ENCODE measurements at places on chromosomes 5 and 9.

- peak; percentile 83 for DNase-seq
Measured at GRCh38 chr9:92954049-92954861, 6.9 kb downstream of the FGD3 start.

DNA sequence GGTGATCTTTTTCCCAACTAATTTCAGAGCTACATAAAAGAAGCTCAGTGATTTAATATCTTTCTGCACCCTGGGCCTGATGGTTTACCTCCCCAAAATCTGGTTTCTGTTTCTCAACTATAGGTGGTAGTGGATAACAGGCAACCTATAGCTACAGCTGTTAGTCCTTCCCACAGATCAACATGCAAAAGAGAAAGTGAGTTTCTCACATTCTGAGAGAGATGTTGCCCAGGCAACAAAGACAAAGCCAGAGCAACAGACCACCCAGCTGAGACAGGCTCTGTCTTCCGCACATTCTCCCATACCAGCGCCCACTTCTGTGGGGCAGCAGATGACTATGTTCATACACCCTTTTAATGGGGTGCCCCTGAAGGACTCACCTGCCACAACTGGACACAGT is 40.7 kb upstream of the PPP2R2B start:
- DNase-seq: no peak

- no peak for DNase-seq
Measured at GRCh38 chr5:83900306-83900705, 179.7 kb upstream of the HAPLN1 start.

DNA sequence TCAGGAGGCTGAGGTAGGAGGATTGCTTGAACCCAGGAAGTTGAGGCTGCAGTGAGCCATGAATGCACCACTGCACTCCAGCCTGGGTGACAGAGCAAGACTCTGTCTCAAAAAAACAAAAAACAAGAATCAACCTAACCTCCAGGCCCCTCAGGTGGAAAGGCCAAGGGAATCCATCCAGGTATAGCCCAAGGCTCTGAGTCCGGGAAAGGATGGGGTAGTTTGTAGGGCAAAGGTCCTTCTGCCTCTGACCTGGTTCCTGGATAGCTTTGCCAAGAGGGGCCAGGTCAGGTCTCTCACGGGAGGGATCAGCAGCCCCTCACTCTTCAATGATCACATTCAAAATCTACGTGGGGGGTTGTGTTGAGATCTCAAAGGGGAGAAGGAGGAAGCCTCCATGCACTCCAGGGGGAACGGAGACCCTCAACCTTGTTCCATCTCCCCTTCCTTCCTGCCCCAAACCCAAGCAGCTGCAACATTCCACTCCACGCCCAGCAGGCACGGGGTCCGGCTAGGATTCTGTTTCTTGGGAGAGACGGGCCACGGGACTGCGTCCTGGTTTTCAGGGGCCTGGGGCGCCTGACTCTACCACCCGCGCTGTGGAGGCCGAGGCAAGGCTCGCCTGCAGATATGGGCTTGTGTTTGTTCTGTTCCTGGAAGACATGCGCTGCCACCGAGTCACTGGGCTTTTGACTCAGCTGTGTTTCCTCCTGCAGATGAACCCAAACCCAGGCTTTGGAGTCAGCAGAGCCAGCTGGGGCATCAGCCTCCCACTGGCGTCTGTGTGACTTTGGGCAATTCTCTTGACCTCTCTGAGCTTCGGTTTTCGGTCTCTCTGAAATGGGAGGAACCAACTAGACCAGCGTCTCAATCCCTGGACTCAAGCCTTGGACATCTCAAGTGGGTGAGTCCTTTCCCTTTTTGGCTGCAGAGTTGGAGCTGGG is 35.5 kb downstream of the PLPP7 start:
- no peak for DNase-seq

DNA sequence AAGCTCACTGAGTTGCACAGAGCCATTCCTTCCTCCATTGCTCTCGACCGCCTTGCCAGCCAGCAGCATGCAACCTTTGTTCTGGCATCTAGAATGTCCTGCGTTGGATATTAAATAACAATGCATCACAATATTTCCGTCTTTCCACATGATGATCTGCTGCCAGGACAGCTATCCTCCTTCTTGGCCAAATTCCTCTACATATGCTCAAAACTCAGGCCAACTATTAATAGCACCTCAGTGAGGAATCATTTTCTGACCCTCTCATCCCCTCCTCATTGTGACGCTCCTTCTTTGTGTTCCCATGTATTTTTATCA is 128.6 kb downstream of the MYO10 start:
- no peak for DNase-seq

DNA sequence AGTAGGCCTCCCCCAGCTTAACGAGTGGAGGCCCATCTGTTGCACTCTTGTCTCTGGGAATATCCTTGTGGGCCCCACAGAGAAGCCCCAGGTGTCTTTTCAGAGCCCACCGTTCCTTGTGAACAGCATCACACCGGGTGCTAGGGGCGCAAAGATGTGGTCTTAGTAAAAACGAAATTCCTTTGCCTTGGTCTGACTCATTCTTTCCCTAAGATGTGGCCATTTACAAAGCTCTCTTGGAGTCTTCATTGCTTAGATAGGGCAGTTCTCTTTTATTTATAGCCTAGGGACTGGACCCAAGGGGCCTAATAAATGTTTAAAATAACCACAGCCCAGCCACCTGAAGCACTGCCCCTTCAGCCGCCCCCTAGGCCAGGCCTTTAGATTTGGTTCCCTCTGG is 52.8 kb upstream of the RPL26L1 start:
- no peak for DNase-seq

GRCh38 chr9:78972303-78972999 is 599.3 kb upstream of the TLE4 start:
- DNase-seq: no peak

GRCh38 chr5:78806544-78806943 is 158.0 kb upstream of the LHFPL2 start:
- peak; percentile 10 for DNase-seq
